NCI-H1694 (cell line): ENCODE measurements at places on chromosomes 11 and 22.

DNA sequence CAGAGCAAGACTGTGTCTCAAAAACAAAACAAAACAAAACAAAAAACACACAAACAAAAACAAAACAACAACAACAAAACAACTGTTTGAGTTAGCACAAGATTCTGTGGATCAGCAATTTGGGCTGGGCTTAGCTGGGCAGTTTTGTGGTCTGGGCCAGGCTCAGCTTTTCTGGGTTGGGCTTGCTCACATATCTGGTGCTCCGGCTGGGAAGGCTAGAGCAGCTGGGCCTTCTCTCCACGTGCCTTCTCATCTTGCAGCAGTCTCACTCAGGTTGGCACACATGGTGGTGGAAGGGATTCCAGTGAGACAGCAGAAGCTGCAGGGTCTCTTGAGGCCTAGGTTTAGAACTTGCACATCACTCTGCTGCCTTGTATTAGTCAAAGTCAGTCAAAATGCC is 35.7 kb downstream of the EIF3F start:
- no peak for DNase-seq

DNA sequence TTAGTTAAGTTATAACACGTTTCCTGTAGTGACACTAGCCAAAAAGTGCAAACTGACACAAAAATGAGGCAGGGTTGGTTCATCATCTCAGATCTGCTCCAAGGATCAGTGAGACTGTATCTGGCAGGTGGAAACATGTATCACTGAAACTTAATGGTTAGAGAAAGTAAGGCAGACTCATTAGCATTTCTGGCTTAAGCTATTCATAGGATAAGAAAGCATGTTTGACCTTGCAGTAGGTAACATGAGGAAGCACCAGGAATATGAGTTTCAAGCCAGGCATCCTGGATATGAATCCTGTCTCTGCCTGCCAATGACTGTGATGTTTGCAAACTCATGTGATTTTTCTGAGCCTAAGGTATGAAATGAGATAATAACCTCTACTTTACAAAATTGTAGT is 732.1 kb downstream of the NELL1 start:
- no peak for DNase-seq

- DNase-seq = no peak
Observed at GRCh38 chr11:24779791-24780190, 282.9 kb downstream of the LUZP2 start.

DNA sequence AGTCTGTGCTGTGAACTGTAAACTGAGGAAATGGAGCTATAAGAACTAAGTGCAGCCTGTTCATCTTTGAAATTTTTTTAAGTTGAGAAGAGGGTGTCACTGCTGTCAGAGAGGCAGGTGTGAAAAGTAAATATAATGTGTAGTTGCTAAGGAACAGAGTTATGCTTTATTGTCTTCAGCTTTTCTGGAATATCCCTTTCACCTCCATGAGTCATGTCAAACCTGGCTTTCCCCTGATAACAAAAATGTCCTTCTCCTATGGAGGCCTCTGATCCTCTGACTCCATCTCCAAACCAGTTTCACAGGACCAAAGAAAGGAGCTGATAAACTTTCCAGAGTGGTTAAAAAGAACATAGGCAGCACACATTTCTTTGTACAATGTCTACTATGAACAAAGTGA is 12.8 kb upstream of the MUC15 start:
- no peak for DNase-seq

GRCh38 chr11:69127081-69127850 is 28.5 kb upstream of the SMIM38 start:
- DNase-seq = no peak

GRCh38 chr22:38124236-38124974 is 13.9 kb upstream of the BAIAP2L2 start:
- no peak for DNase-seq

DNA sequence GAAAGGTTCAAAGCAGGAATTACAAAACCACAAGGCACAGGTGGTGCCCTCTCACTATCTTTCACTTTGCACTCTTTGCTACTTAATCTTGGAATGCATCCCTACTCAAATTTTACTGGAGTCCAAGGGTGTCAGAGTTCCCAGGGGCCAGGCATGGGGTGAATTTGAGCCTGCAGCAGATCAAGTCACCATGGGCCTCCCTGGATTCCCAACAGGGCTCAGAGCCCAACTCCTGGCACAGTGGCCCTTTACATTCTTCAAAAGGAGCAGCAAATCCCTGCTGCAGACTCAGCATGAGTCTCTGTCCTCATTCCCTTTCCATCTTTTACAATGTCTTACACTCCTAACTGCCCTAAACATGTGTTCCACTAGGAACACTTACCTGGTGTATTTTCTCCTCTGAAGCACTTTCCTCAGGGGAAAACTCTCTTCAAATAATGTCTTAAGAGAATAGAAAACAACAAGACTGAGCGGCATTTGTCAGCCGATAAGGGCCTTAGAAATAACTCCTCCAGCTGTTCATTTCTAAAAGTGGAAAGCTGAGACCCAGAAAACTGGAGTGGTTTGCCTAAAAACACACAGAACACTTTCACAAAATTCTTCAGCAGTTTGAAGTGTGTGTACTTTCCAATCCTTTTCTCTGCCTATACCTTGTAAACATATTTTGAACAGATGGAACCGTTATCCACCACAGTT is 596.0 kb downstream of the INSC start:
- no peak for DNase-seq

GRCh38 chr11:1480555-1481482 is 5.8 kb downstream of the MOB2 start:
- DNase-seq = no peak

- DNase-seq = no peak
Observed at GRCh38 chr11:65643971-65644370, 6.1 kb downstream of the SIPA1 start.

DNA sequence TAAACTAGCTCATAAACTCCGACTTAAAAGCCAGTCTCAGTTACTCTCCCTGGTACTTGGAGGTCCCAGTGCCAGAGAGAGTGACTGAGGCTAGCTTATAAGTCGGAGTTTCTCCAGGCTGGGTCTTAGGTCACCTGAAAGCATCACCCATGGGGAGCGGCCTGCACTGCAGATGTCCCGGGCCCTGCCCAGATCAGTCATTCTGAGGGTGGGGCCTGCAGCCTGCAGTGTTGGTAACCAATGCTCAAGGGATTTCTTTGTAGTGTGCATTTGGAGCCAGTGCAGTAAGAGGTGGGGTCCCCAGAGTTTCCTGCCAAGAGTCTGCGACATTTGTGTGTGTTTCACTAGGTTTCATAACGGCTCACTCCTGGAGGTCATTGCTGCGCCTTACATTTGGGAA is 14.8 kb downstream of the TAB1 start:
- DNase-seq = no peak

DNA sequence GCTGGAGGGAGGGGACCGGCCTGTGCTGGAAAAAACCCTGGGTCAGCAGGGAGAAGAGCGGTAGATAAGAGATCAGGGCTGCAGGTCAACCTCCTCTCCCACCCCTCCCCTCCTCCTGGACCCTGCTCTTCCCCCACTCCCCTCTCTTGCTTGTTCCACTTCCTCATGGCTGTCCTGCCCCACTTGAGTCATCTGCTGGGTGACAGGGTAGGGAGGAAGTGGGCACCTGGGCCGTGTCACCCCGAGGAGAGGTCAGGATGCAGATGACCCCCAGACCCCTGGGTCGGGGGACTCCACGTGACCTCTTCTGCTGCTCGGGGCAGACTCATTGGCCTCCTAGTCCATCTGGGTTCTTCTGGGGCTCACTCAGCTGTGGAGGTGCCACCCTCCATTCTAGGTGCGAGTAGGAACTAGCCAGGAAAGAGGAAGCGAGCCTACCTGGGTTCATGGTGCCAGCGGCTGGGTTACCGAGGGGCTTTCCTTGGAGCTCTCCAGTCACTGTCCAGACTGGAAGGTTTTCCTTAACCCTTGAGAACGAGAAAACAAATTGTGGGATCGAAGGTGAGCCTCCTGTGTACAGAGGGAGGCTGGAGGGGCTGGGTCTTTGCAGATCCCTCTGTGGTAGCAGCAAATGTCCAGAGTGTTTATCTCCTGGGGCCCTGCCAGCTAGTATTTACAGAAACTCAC is 6.5 kb downstream of the APOL2 start:
- DNase-seq = no peak

DNA sequence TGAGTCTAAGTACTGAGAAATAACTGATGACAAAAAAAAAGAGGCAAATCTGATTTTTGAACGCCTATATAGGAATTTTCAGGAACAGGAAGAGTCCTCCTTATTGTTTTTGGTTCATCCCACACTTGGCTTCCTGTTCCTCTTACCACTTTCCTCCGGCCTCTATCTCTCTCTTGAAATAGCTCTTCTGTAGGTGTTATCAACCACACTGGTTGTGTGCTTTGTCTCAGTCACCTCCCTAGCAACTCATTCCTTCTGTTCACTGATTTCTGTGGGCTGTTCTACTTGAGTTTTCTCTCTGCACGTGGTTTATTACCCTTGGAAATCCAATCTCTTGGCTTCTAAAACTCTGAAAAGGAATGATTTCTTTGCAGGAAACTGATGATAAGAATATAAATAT is 78.7 kb upstream of the C11orf87 start:
- DNase-seq = no peak

DNA sequence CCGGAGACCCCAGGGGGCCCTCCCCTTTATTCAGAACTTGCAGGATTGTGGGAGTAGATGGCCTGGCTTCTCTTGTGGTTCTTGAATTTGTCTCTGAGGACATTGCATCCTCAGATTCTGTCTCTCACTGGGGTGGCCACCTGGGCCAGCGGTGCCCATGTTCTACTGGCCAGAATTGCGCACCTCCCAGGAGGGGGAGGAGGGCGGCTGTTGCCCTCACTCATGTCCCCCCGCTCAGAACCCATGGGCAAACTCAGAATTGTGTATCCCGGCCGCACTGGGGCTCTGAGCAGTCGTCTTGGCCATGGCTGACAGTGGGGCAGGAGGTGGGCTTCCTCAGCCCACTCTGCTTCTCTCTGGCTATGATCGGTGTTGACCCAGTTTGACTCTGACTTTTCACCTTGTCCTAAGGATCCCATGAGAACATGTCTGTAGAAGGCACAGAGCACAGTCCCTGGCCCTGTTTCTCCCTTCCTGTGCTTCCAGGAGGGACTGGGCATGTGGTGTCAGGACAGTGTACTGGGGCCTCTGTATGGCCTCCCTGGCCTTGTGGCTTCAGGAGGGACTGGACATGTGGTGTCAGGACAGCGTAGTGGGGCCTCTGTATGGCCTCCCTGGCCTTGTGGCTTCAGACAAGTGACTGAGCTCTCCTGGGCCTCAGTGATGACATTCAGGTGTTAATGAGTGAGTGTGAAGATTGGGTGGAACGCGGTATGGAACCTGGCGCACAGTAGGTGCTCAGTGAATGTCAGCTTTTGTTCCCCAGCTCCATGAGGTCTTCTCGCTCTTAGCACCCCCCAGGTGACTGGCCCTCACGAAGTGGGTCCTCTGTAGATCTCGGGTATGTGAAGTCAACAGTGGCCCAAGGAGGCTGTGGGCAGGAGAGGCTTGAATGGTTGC is 99.3 kb downstream of the TBC1D22A start:
- DNase-seq = no peak

GRCh38 chr11:21921151-21921550 is 271.7 kb upstream of the ANO5 start:
- DNase-seq = no peak

DNA sequence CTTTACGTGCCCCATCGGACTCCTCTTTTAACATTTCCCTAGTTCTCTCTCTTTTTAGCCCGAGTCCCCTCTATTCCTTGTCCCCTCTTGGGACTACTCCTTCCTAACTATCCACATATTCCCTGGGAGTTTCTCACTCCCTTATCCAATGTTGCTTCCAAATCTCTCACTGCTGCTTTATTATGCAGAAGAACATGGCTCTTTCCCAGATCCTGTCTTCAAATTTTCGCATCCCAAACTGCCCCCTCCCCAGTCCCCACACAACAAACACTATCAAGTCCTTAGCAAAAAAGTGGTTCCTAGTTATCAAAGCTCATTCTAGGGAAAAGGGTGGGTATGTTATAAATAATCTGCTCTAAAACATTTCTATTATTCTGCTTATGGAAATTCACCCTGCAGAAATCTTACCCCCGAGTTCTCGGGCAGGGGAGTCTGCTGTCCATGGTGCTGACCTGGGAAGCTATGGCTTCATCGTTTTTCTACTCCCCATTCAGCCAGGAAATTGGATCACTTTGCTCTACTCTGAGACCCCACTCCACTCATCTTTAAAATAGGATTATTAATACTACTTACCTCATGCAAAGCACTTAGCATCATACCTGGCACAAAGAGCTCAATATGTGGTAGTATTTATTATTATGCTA is 393.5 kb downstream of the BUD13 start:
- no peak for DNase-seq

- DNase-seq = peak; percentile 44
Observed at GRCh38 chr11:72773291-72773690, 20.6 kb downstream of the STARD10 start.

- no peak for DNase-seq
Observed at GRCh38 chr11:8690374-8691342, 8.1 kb downstream of the RPL27A start.

GRCh38 chr22:34972191-34972897 is 93.6 kb upstream of the ISX start:
- no peak for DNase-seq

DNA sequence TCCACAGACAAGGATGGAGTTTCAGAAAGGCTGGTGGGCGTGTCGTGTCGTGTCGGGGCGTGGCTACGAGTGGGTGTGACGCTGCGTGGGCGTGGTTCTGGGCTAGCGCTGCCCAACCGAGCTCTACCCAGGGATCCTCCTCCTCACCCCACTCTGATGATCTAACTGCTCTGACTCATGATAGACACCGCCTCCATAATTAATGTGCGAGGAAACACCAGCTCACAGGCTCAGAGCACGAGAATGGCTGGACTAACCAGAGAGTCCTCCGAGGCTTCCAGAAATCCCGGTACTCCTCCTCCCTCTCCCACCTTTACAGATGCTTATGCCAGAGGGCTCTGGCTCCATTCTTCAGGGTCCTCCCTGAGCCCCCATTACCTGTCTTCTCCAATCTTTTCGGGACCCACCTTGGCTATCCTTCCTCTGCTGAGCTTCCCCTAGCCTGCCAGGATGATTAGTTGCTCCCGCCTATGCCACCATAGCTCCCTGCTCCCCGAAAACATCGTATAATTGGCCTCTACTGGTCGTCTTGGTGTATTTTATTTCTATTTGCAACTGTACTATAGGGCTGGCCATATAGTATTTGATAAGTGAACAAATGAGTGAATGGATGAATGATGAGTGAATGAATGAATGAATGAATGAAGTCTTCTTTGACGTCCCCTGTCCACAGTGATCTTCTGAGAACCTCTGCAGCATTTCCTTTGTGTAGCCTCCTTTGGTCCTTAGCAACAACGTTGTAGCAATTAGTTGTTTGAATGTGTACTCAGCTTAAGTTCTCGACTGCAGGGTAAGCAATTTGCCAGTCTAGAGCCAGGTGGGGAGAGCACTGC is 21.7 kb downstream of the TMPRSS13 start:
- no peak for DNase-seq
